ENCODE measurements at places on chromosomes 2 and 18. TPM values are rescaled to one million over a fixed set of nuclear protein-coding genes. Genes with fewer than 3 reads are reported as not detected.
A peak's percentile ranks its signal among the peaks of the same experiment; 100 is the strongest.

ASB3 gene
- total RNA-seq: 40.1 TPM

DNA sequence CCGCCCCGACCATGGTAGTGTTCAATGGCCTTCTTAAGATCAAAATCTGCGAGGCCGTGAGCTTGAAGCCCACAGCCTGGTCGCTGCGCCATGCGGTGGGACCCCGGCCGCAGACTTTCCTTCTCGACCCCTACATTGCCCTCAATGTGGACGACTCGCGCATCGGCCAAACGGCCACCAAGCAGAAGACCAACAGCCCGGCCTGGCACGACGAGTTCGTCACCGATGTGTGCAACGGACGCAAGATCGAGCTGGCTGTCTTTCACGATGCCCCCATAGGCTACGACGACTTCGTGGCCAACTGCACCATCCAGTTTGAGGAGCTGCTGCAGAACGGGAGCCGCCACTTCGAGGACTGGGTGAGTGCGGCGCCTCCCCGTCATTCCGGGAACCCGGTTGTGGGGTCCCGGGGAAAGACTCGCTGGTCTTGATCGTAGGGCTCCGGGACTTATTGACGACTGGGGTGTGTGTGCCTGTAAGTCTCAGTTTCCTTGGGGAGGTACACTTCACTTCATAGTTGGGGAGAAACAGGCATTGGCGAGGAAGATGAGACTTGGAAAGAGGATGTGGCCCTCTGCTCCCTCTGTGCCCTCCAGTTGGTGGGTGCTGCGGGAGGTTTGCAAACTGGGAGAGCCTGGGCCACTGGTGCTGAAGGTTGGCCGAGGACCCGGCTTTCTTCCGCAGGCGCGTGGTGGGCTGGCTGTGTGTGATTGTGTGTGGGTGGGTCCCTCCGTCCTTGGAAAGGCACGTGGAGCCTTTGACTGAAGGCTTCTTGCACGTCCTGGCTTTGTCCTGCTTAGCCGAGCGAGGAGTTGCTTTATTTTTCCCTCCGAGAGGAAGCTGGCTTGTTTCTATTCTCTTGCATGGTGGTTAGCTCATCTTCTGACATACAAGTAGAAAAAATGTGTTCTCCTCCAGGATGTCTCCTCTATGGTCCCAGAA lies 886 bp downstream of the PRKCE start:
- no peak overlapping the region for H3K27ac ChIP-seq
- no peaks in the 10 kb centered on the region for H3K36me3 ChIP-seq
- H3K4me1 ChIP-seq: peaks cover 42% of the 10 kb centered on the region
- peak overlapping the region; percentile 82 for H3K4me3 ChIP-seq
- H3K27me3 ChIP-seq: no peaks in the 10 kb centered on the region

GRCh38 chr2:182904844-182905243 lies 38.4 kb upstream of the FRZB start:
- no peaks in the 10 kb centered on the region for H3K36me3 ChIP-seq
- H3K27me3 ChIP-seq: no peaks in the 10 kb centered on the region
- no peak for DNase-seq
- H3K27ac ChIP-seq: no peak overlapping the region

DNA sequence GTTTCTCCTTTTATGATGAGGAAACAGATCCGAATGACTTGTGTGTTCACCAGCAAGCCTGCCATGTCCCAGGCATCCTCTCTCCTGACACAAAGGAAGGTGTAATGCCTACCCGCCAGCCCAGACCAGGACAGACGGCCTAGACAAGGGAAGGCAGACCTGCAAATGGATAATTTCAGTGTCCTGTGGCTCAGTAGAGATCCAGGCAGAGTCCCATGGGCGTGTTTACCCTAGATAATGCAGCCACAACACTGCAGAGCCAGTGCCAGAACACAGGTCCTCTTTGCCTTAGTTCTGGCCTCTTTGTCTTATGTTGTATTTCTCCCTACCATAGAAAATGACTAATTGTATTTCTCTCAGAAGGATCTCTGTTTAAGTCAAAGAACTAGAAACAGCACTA lies 12.7 kb downstream of the TRAPPC12 start:
- H3K36me3 ChIP-seq: peaks cover 51% of the 10 kb centered on the region
- H3K27ac ChIP-seq: no peak overlapping the region
- no peaks in the 10 kb centered on the region for H3K4me1 ChIP-seq
- H3K27me3 ChIP-seq: no peaks in the 10 kb centered on the region

DNA sequence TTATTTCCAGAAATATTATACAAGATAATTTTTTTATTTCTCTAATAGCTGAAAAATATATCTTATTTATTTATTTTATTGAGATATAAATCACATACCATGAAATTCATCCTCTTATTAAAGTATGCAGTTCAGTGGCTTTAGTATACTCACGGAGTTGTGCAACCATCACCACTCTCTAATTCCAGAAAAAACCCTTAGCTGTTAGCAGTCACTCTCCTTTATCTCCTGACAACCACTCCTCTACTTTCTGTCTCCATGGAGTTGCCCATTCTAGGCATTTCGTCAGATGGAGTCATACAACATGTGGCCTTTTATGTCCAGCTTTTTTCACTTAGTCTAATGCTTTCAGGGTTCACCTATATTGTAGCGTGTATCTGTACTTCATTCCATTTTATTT lies 66.5 kb downstream of the TCF7L1 start:
- no peak overlapping the region for H3K27ac ChIP-seq
- no peaks in the 10 kb centered on the region for H3K36me3 ChIP-seq
- no peak overlapping the region for H3K4me3 ChIP-seq
- H3K4me1 ChIP-seq: no peaks in the 10 kb centered on the region
- H3K27me3 ChIP-seq: no peaks in the 10 kb centered on the region
- DNase-seq: no peak

DNA sequence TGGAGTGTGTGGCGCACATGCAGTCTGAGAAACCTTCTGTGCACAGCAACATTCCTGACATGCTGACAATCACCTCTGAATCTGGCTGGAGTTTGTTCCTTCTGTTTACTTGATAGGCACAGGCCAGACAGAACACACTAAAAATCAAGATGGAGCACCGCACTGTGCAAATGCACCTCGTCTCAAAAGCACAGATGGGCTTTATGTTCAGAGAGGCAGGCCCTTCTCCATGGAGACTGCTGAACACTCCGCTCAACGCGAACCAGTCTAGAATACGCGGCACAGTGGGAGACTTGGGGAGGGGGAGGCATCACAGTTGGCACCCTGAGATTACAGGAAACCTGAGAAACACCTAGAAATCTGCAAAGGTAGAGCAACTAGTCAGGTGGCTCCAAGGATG lies 58.4 kb upstream of the DNMT3A start:
- no peaks in the 10 kb centered on the region for H3K27me3 ChIP-seq
- no peaks in the 10 kb centered on the region for H3K36me3 ChIP-seq
- no peaks in the 10 kb centered on the region for H3K4me1 ChIP-seq
- H3K27ac ChIP-seq: no peak overlapping the region
- H3K4me3 ChIP-seq: no peak overlapping the region
- no peak for DNase-seq

DNA sequence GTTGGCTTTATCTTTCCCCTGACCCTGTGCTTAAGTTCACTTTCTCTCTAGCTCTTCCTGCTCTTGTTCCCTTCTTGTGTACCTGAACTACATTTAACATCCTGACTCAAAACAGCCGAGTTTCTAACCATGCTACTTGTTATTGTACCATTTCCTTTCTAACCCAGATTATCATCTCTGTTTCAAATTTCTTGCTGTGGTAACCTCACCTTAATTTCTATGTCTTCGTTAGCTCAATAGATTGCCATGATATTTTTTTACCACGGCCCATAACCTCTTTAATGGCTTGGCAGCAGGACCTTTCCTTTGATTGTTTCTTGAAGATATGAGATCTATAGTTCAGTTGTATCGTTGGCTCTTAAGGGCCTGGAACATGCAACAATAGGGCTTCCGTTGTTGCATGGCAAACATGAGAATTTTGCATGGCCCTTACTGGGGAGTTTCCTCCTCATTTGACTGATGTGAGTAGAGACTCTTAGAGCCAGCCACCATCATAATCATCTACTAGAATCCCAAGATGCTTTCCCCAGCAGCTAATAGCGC lies 11.1 kb downstream of the CFAP36 start:
- no peak overlapping the region for H3K27ac ChIP-seq
- H3K27me3 ChIP-seq: no peaks in the 10 kb centered on the region
- no peaks in the 10 kb centered on the region for H3K4me1 ChIP-seq
- DNase-seq: no peak
- 0 out of 2 replicates have a peak, but pooled peaks cover 1% of the 10 kb centered on the region for H3K36me3 ChIP-seq
- H3K4me3 ChIP-seq: no peak overlapping the region

DLX2 gene
- total RNA-seq: 0.15 TPM

DTYMK gene
- total RNA-seq: 124 TPM

DNA sequence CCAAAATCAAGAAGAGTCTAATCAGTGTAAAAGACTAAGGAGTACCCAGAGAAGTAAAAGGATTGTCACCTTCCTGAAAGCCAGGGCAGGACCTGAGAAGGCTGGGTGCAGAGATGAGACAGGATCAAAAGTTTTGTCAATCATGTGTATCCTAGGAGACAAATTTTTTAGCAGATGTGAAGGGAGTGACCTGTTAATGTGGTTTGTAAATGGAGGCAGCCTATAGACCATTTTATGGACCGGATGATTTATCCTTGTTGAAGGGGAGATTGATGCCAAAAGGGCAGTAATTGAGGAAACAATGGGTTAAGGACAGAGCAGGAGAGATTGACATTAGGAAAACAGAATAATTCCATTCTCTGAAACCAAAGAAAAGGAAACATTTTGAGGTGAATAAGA lies 813 bp downstream of the NDC80 start:
- peak overlapping the region; percentile 83 for H3K4me3 ChIP-seq
- no peaks in the 10 kb centered on the region for H3K27me3 ChIP-seq
- peaks cover 23% of the 10 kb centered on the region for H3K4me1 ChIP-seq
- H3K27ac ChIP-seq: peak overlapping the region; percentile 99
- H3K36me3 ChIP-seq: peaks cover 2% of the 10 kb centered on the region

DNA sequence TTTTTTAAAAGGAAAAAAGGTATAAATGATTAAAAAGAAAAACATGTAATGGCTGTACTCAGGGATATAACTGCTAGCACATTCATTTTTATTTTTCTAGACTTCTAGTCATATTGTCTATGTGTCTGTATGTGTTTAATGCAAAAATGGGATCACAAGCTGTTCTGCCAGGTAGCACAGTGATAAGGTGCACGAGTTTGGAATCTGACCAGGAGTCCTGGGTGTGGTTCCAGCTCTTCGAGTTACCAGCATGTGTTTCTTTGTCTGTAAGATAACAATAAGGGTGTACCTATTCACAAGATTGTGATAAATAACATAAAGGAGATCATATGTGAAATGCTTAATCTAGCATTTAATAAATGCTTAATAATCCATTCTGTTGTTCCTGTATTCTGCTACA lies 145.3 kb downstream of the PKP4 start:
- H3K4me1 ChIP-seq: no peaks in the 10 kb centered on the region
- DNase-seq: no peak
- no peak overlapping the region for H3K27ac ChIP-seq
- peaks cover 24% of the 10 kb centered on the region for H3K36me3 ChIP-seq

GRCh38 chr18:58502628-58503027 lies 126.3 kb downstream of the ALPK2 start:
- H3K27ac ChIP-seq: no peak overlapping the region
- H3K4me1 ChIP-seq: peaks cover 70% of the 10 kb centered on the region

GRCh38 chr18:13369353-13369752 lies 150.8 kb downstream of the LDLRAD4 start:
- no peak overlapping the region for H3K4me3 ChIP-seq
- peaks cover 21% of the 10 kb centered on the region for H3K4me1 ChIP-seq
- no peaks in the 10 kb centered on the region for H3K27me3 ChIP-seq
- no peaks in the 10 kb centered on the region for H3K36me3 ChIP-seq

DNA sequence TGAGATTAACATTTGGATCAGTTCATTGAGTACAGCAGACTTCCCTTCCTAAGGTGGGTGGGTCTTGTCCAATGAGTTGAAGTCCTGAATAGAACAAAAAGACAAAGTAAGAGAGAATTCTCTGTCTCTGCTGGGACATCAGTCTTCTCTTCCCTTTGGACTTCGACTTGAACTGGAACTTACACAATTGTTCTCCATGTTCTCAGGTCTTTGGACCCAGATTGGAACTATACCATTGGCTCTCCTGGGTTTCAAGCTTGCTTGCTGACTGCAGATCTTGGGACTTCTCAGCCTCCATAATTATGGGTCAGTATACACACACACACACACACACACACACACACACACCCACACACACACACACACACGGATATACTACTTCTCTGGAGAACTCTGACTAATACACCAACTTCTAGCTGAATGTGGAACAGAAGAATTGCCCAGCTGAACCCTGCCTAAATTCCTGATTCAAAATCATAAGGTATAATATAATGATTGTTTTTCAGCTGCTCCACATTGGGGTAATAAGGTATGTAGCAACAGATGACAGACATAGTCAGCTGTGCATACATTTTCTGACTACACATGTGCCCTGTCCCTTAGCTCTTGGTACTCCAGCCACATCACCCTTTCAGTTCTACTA lies 214.0 kb downstream of the TGIF1 start:
- peak; percentile 59 for DNase-seq
- H3K4me3 ChIP-seq: no peak overlapping the region
- H3K27ac ChIP-seq: peak overlapping the region; percentile 85
- no peaks in the 10 kb centered on the region for H3K36me3 ChIP-seq

GRCh38 chr18:11251891-11252270 lies 102.5 kb upstream of the PIEZO2 start:
- no peak overlapping the region for H3K27ac ChIP-seq
- no peaks in the 10 kb centered on the region for H3K36me3 ChIP-seq
- H3K27me3 ChIP-seq: no peaks in the 10 kb centered on the region
- H3K4me1 ChIP-seq: no peaks in the 10 kb centered on the region

- no peak overlapping the region for H3K27ac ChIP-seq
- H3K4me1 ChIP-seq: peaks cover 11% of the 10 kb centered on the region
- DNase-seq: no peak
- peaks cover 18% of the 10 kb centered on the region for H3K27me3 ChIP-seq
- H3K36me3 ChIP-seq: no peaks in the 10 kb centered on the region
These were observed 65.1 kb upstream of the YWHAQ start for GRCh38 chr2:9695941-9696340.

- DNase-seq: no peak
- no peak overlapping the region for H3K27ac ChIP-seq
- H3K4me3 ChIP-seq: no peak overlapping the region
These were observed 391.7 kb downstream of the PTPRM start for GRCh38 chr18:7958897-7959146.

DNA sequence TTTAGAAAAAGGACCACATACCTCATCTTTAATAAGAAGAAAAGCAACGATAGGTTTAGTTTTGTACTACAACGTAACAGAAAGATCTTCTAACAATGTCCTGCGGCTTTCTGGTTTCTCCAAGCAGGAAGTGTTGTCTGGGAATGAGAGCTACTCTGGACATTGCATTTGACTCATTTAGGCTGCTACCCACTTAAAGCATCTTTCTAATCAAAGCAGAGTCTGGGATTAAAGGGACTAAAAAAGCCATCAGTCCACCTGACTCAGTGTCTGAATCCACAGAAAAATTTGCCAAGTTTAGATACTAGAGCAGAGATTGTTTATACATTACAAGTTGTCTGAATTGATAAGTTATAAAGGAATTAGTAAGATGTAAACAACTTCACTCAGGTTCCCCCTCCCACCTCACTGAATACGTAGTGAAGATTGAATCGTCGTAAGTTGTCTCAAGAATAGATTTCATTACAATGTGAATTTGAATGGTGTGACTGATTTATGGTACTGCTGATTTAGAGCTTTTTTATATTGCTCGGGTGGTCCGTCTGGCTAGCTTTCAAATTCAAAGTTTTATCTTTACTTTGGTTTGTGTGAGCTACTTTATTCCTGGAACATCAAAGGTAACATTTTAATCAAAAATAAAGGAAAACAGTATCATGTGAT lies 70.2 kb upstream of the SMIM21 start:
- H3K36me3 ChIP-seq: no peaks in the 10 kb centered on the region
- H3K27ac ChIP-seq: no peak overlapping the region
- H3K4me3 ChIP-seq: no peak overlapping the region

Measured in HepG2 (cell line).